ENCODE measurements at places on chromosomes 12 and 14.

- DNase-seq = no peak
These were observed 12.6 kb downstream of the LRTM2 start for GRCh38 chr12:1832801-1833595.

- no peak for DNase-seq
These were observed 23.4 kb downstream of the SYNDIG1L start for GRCh38 chr14:74402401-74403251.

- DNase-seq = no peak
These were observed 56.7 kb downstream of the MYRFL start for GRCh38 chr12:69881771-69882170.

DNA sequence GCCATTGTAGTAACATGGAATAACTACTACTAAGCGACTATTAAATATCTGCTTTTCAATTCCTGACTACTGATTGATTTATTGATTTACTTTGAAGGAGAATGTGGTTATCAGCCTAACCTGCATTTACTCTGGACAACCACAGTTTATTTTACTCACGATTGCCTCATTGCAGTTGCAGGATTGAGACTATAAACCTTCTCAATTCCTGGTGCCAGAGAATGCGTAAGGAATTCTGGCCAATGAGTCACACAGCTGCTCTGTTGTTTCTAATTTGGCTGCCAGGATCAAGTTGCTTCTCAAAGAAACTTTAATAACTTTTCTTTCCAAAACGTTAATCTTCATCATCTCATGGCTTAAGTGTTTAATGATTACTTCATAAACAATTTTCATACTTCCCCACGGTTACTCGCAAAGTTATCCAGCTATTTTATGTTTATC, 13.1 kb upstream of the TMTC1 start:
- no peak for DNase-seq
